Nephron progenitor cell (in vitro differentiated cells): ENCODE measurements at places on chromosomes 16 and 17.

GRCh38 chr16:68289621-68290329 lies 21.0 kb downstream of the SLC7A6OS start:
- DNase-seq: no peak

GRCh38 chr17:65332375-65332774 lies 195.2 kb downstream of the RGS9 start:
- DNase-seq: no peak

GRCh38 chr17:79420318-79421243 lies 190.3 kb downstream of the RBFOX3 start:
- peak; percentile 62 for DNase-seq

DNA sequence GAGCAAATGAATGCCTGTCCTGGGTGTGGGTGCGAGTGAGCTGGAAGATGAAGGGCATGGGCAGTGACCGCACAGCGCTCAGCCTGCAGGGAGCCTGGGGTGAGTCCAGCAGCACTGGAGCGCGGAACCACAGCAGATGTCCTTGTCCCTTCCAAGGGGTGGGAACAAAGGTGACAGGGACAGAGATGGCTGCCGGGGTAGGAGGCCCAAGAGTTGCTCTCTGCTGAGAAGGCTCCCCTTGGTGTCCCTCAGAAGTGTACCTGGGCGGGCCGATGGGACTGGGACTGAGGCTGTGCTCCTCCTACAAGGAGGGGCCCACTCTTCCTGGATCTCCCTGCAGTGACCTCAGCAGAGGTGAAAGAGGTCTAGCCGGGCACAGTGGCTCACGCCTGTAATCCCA lies 7.6 kb upstream of the PGAP6 start:
- DNase-seq: no peak
